Cardiac muscle cell (in vitro differentiated cells and primary cell): ENCODE measurements at places on chromosomes 4 and X. TPM values are rescaled to one million over a fixed set of nuclear protein-coding genes. Genes with fewer than 3 reads are reported as not detected.

DNA sequence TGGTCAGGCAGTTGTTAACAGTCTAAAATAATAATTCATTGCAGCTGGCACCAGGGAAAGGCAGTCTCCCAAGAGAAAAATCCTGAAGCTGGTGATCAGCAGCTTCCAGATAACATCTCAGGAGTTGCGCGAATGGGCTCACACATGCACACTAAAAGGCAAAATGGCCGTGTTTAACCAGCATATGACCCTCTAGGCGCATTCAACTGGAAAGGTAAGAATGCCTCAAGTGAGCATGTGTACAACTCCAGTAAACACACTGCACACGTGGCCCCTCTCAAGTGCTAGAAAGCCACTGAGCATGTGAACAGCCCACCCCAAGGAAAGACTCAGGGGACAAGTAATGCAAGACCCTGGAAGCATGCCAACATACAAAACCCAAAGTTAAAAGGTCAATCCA lies 33.1 kb downstream of the STPG2 start:
- H3K27ac ChIP-seq, result no peak overlapping the region
- H3K36me3 ChIP-seq, result no peaks in the 10 kb centered on the region
- no peak for DNase-seq
- H3K4me1 ChIP-seq, result no peaks in the 10 kb centered on the region

- H3K4me1 ChIP-seq, result no peaks in the 10 kb centered on the region
- H3K27me3 ChIP-seq, result no peaks in the 10 kb centered on the region
- no peak overlapping the region for H3K27ac ChIP-seq
- DNase-seq, result peak; percentile 80
- H3K4me3 ChIP-seq, result no peak overlapping the region
These were observed 324.7 kb downstream of the LDB2 start for GRCh38 chr4:16573739-16574138.

GRCh38 chr4:6692806-6693205 lies 872 bp upstream of the S100P start:
- DNase-seq, result peak; percentile 27
- H3K27me3 ChIP-seq, result no peaks in the 10 kb centered on the region
- no peak overlapping the region for H3K27ac ChIP-seq

GRCh38 chrX:14997271-14997670 lies 124.0 kb downstream of the MOSPD2 start:
- no peak overlapping the region for H3K4me3 ChIP-seq
- DNase-seq, result no peak
- H3K36me3 ChIP-seq, result no peaks in the 10 kb centered on the region

DNA sequence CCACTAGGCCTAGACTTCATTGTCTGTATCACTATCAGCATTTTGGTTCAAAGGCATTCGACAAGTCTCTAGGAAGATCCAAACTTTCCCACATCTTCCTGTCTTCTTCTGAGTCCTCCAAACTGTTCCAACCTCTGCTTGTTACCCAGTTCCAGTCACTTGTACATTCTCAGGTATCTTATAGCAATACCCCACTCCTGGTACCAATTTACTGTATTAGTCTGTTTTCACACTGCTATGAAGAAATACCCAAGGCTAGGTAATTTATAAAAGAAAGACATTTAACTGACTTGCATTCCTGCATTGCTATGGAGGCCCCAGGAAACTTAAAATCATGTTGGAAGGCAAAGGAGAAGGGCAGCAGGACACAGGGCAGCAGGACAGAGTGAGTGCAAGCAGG lies 293.9 kb downstream of the ARAP2 start:
- DNase-seq, result no peak
- H3K27ac ChIP-seq, result no peak overlapping the region
- H3K27me3 ChIP-seq, result no peaks in the 10 kb centered on the region

Gene ATP2B3
- total RNA-seq, result 0.14 and 0.21 TPM in 2 replicates

Gene KCTD8
- total RNA-seq, result 0.56 and 3.0 TPM in 2 replicates

Gene DCUN1D4
- total RNA-seq, result 18.0 and 25.5 TPM in 2 replicates

Gene GUCY1B1
- total RNA-seq, result 26.6 TPM in 2 replicates

Gene PI4K2B
- 6.5 and 7.4 TPM in 2 replicates for total RNA-seq

Gene PCDH10
- 1.1 and 3.0 TPM in 2 replicates for total RNA-seq

Gene DCHS2
- total RNA-seq, result 0.09 and 0.11 TPM in 2 replicates
